Left renal pelvis (tissue), 4 donors: ENCODE measurements at places on chromosomes 12 and 14.

DNA sequence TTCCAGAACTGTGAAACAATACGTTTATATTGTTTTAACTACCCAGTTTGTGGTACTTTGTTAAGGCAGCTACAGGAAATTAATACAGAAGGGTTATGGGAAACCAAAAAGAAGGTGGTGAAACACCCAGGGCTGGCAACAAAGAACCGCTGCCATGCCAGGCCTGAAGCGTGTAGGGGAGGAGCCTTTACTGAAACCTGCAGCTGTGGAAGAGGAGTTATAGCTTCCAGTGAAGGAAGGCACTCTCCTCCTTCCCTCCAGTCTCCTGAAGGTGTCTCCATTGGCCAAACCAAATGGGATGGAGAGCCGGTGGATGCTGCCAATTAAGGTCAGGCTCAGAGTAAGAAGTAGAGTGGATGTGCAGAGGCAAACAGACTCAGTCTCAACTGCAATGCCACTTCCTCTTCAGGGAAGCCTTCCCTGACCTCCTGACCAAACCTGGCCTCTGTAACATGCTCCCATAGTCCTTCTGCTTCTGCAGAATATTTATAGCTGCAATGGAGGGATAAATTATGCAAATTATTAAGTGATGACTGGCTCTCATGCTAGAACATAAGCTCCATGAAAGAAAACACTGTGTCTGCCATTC, 168.3 kb downstream of the DAD1 start:
- DNase-seq, result no peak

GRCh38 chr12:79737875-79738718, 47.3 kb upstream of the PAWR start:
- peak; percentile 19 for DNase-seq

DNA sequence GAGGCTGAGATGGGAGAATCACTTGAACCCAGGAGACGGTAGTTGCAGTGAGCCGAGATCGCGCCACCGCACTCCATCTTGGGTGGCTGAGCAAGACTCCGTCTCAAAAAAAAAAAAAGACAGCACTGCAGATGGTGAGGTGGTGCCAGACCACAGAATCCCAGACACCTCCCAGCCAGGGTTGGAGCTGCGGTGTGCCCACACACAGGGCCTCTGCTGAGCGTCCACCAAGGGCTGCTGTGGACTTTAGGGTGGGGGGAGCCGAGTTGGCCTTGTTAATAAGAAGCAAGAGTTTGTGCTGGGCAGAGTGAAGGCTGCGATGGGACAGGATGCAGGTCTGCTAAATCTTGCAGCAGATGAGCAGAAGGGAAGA, 14.2 kb downstream of the KMT5A start:
- no peak for DNase-seq

GRCh38 chr14:40630471-40630870, 976.2 kb upstream of the LRFN5 start:
- no peak for DNase-seq

DNA sequence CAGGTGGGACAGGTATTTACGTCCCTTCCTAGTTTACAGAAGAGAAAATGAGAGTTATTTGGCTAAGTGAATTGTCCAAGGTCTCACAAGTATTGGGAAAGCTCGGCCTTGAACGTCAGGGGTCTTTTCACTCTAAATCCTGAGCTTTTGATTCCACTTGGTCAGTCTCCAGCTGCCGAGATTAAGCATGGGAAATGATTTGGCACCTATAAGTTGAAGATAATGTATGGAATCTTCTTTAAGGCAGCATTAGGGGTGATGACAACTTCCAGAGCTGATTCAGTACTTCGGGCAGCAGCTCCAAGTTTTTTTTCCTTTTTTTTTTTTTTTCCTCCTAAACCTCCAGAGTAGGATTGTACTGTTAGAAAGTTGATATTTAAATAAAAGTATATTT, 722 bp downstream of the FAM234B start:
- DNase-seq, result no peak

- no peak for DNase-seq
Measured at GRCh38 chr14:72519543-72519942, 374.4 kb downstream of the DPF3 start.

DNA sequence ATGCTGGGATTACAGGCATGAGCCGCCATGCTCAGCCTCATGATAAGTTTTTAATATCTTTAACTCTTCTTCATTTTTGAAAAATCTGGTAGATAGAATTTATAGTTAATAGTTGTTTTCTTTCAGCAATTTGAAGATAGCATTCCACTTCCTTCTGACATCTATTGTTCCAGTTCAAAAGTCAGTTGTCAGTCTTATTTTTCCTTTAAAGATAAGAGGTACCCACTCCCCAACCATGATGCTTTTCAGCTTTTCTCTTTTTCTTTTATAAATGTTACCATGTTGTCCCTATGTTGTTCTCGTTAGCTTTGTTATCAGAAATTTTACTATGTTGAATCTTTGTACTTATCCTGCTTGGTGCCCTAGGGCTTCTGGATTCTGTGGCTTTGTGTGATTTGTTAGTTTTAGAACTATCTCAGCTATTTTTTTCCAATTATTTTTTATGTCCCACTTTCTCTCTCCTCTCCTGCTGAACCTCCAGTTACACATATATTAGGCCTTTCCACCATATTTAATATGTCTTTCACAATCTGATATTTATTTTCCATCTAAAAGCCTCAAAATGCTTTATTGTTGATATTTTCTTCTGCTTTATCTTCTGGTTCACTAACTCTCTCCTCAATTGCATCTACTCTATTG, 181.6 kb upstream of the FOXN3 start:
- no peak for DNase-seq

GRCh38 chr12:131134523-131135310, 181.0 kb downstream of the ADGRD1 start:
- DNase-seq, result no peak

- no peak for DNase-seq
Measured at GRCh38 chr12:57848208-57848607, 1.7 kb upstream of the CTDSP2 start.

- DNase-seq, result no peak
Measured at GRCh38 chr14:67453575-67454300, 34.8 kb downstream of the TMEM229B start.
